ELF-1 (cell line): ENCODE measurements at places on chromosomes 2 and 18.
A peak's percentile ranks its signal among the peaks of the same experiment; 100 is the strongest.

DNA sequence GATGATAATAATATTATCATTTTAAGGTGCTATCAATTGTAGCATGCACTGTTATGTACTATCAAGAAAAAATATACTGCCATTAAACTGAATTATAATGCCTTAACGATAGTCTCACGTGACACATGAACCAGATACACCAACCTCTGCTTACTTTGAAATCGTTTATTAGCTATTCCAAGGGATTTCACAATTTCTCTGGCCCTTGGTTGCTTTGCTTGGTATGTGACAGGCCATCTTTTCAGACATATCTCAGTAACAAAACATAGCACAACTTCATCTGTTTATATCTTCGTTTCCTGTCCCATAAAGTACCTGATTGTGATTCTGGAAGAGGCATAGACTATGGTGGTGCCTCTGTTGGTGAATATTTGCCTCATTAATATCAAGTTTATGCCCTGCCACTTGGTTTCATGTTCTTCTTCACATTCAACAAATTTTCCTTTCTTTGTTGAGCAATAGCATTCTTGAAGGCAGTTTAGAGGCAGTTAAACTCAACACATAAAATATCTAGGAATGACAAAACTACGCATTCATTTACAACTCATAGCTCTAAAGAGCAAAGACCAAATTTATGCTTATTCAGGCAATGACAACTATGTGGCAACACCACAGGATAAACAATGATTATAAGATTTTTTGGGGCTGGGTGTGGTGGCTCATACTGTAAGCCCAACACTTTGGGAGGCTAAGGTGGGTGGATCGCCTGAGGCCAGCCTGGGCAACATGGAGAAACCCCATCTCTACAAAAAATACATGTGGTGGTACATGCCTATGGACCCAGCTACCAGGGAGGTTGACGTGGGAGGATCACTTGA lies 84.3 kb downstream of the MCFD2 start:
- DNase-seq, result no peak

DNA sequence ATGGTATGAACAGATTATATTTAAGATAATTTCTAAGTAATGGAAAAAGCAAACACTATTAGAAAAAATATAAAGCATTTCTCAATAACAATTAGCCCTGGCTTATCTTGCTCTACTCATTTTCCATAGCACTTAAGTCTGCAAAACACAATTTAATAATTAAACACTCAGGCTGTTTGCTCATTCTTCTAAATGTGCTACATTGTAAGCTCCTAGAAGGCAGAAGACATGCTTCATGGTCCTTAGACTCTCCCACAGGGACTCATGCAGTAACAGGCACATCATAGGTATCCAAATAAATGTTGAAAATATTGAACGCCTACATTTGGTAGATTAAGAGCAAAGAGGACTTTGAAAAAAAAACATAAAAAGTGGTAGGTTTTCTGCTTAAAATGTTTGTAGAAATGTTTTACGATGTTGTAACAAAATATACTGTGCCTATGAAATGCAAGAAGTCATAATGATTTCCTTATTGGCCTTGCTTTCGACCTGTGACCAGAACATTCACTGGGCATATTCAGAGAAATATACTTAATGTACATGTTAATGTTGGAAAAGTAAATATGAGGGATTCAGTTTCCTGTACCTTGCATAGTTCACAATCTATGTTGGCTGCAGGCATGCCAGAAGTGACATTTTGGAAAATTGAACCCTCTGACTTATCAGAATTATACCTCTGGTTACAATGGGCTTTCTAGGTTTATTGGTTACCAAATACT lies 27.2 kb downstream of the G6PC2 start:
- DNase-seq, result no peak

- no peak for DNase-seq
Observed at GRCh38 chr2:159562248-159562647, 54.1 kb downstream of the BAZ2B start.

- DNase-seq, result no peak
Observed at GRCh38 chr2:109117780-109118179, 11.2 kb upstream of the SH3RF3 start.

GRCh38 chr2:138654146-138654545 lies 126.0 kb downstream of the NXPH2 start:
- no peak for DNase-seq

- DNase-seq, result no peak
Observed at GRCh38 chr18:72458271-72458670, 85.9 kb downstream of the CBLN2 start.

GRCh38 chr2:45739796-45740485 lies 88.5 kb downstream of the PRKCE start:
- DNase-seq, result no peak

DNA sequence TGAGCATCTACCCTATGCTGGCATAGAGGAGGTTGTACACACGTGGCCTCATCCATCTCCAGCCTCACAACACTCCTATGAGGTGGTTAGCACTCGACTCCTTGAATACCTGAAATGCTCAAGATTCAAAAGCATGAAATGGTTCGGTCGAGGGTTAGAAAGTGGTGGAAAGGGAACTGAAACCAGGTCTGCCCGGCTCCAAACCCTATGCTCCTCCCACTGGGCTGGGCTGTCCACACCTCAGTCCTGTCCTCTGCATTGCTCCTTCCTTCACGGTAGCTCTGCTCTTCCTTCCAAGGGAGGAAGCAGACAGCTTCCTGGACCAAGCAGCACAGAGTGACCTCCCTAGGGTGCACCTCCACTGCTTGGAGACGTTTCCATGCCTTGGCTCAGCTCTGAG lies 565.2 kb upstream of the ID2 start:
- DNase-seq, result no peak

DNA sequence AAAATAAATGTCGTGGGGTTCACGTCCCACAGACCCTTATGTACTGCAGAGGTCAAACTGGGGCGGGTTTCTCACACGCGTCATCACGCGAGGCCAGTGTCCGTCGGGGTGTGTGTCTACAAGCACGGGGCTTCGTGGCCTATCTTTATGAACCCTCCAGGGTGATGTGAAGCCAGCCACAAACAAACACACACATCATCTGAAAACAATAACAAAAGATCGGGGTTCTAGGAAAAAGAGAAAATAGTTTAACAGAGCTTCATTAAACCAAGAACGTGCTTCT lies 23.3 kb downstream of the LDLRAD4 start:
- no peak for DNase-seq

GRCh38 chr2:18792226-18792629 lies 202.9 kb upstream of the NT5C1B start:
- DNase-seq, result no peak

- DNase-seq, result peak; percentile 56
Observed at GRCh38 chr2:240558236-240558761, 511 bp upstream of the ANKMY1 start.

DNA sequence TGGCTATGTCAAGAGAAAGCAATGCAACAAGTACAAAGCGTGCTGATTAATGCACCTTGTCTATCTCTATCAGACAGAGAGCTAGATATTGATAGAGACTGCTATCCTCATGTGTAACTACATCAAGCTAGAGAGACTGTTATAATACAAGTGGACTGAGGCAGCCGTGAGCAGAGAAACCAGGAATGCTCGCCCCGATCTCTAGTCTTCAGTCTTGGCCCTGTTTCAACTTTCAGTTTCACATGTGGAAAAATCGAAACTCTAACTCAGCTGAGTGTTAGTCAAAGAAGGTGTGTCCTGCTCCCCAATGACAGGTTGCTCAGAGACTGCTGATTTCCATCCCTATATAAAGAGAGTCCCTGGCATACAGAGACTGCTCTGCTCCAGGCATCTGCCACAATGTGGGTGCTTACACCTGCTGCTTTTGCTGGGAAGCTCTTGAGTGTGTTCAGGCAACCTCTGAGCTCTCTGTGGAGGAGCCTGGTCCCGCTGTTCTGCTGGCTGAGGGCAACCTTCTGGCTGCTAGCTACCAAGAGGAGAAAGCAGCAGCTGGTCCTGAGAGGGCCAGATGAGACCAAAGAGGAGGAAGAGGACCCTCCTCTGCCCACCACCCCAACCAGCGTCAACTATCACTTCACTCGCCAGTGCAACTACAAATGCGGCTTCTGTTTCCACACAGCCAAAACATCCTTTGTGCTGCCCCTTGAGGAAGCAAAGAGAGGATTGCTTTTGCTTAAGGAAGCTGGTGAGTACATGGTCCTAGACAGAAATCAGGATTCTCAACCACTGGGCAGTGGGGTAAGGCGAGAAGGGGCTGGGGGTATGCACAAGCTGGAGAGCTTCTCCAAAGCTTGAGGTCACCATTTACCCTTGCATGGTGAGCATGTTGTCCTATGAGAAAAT lies at the start of gene RSAD2:
Gene RSAD2 (plus strand): TSS at position 376 of the 903 bp plus-strand sequence. CDS start 24 bp downstream, at position 400.
- DNase-seq, result no peak

DNA sequence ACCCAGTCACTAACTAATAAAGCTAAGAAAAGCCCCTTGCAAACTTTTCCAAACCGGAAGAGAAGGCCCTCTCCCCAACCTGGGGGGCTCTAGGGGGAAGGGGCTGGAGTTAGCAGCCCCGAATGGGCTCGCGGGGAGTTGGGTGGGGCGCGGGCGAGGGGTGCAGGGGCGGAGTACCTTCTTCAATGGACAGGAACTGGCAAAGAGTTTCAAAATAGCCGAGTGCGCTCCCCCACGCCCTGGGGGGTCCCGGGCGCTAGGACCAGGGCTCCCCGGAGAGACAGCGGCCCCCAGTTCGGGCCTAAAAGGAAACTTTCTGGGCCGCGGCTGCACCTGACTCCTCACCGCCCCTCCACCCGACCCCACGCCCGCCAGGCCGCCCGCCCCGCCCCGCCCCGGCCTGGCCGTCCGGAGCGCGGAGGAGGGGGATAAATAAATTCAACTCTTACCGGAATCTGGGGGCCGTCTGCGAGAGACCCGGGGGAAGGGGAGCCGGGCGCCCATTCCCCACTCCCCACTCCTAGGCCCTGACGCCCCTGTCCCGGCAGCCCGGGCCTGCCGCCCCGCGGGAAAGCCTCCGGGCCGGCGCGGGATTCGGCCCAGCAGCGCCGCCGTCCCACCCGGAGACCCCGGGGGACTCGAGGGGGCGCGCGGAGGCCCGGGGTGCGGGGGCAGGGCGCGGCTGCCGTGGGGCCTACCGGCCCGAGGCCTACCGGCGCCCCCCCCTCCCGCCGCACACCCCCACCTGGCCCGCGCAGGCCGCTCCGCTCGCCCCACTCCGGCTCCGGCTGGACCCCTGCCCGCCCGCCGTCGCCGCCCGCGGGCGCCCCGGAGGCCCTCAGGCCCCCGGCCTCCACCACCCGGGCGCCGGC lies 868 bp downstream of the INO80D start:
- DNase-seq, result peak; percentile 12

- peak; percentile 70 for DNase-seq
Observed at GRCh38 chr2:239726091-239726591, 299.0 kb downstream of the NDUFA10 start.

GRCh38 chr2:28359222-28360057 lies 33.2 kb upstream of the FOSL2 start:
- DNase-seq, result no peak

- peak; percentile 59 for DNase-seq
Observed at GRCh38 chr18:79566771-79567431, 112.7 kb upstream of the CTDP1 start.

DNA sequence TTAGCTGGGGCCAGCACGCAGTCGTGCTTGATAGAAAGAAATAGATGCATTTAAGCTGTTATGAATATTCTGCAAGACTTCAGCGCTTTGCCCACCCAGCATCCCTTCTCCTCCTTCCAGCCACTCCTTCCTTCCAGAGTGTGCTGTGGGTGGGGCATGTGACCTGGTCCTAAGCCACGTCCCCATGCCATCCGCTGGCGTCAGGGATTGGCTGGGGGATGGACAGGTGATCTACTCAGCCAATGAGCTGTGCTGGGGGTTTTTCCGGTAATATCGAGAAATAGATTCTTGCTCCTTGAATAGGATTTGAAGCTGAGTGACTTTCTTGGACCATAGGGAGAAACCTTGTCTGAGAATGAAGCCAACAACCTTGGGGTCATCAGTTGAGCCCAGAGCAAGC lies 4.8 kb upstream of the ZAP70 start:
- no peak for DNase-seq

- no peak for DNase-seq
Observed at GRCh38 chr2:133213651-133214050, 354.6 kb downstream of the NCKAP5 start.

GRCh38 chr2:147100406-147101035 lies 744.3 kb upstream of the ACVR2A start:
- no peak for DNase-seq

GRCh38 chr18:35842536-35842935 lies 129.9 kb upstream of the RMP24 start:
- DNase-seq, result no peak

GRCh38 chr2:205776139-205776538 lies 93.8 kb downstream of the NRP2 start:
- DNase-seq, result peak; percentile 88

DNA sequence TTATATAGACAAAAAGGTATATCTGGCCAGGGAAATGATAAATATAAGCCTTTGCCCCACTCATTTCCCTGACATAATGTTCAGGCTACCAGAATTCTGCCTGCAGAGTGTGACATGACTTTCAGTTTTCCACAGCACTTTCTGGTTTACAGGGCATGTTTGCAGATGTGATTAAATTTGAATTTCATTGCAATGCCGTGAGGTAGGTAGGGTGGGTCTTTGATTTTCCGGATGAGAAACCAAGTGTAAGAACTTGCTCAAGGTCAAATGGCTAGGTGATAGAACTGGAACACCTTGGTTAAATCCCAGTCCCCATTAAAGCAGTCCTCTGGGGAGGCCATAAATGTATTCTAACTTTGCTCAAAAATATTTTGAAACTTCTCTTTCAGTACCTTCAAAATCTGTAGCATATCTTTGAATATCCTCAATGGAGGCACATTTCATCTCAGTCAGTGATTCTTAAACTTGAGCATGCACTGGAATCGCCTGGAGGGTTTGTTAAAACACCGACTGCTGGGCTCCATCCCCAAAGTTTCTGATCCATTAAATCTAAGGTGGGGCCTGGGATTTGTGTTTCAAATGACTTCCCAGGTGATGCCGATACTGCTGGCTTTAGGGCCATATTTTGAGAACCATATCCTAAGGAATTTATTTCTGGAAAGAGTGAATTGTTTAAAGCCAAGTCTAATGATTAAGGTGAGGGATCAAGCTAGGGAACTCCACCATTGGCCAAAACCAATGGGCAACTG lies 35.0 kb downstream of the MRPL33 start:
- no peak for DNase-seq

DNA sequence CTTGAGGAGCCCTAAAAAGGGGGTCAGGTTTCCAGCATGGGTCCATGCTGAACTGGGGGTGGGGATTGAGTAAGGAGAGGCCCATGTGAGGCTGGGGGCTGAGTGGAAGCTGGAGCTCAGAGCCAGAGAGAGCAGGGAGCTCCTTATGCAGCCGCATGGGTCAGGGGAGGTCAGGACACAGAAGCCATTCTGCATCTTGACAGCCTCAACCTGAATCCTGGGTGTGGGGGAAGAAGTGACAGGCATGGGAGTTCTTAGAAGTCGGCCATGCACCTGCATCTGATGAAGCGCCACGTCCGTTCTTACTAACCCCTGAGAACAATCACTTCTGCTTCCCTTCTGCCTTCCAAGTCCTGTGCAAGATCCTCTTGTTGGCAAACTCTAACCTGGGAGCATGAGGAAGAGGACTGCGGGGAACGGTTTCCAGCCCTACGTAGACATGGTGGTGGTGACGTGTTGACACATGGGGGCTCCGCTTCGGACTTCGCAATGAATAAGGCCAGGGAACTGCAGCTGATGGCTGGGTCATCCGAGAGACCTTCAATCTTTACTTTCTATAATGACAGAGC lies 22.3 kb downstream of the GNLY start:
- DNase-seq, result no peak
